ENCODE measurements at places on chromosomes 5 and 9. TPM values are rescaled to one million over a fixed set of nuclear protein-coding genes. Genes with fewer than 3 reads are reported as not detected.

Gene INSL4
- total RNA-seq: not detected

Gene SMIM33
- 0.13 TPM for total RNA-seq

Gene MAN2A1
- total RNA-seq: 69.9 TPM

Gene FKTN
- 21.4 TPM for total RNA-seq

Gene CARD9
- total RNA-seq: 7.0 TPM

Gene ANKRD20A1
- total RNA-seq: 4.2 TPM

Gene TNFSF15
- total RNA-seq: 2.3 TPM

Gene IRGM
- 0.44 TPM for total RNA-seq

Gene ABO
- total RNA-seq: 29.0 TPM

Gene CMYA5
- 6.1 TPM for total RNA-seq

Gene NEUROG1
- total RNA-seq: not detected

Gene LYSMD3
- total RNA-seq: 18.7 TPM

Gene ANKRD18B
- 0.72 TPM for total RNA-seq

Gene DDX4
- not detected for total RNA-seq

Gene ROPN1L
- 1.7 TPM for total RNA-seq

Gene PCDHGC5
- total RNA-seq: 1.4 TPM

Gene PCDHB10
- 2.3 TPM for total RNA-seq

Gene DMRTA1
- 2.3 TPM for total RNA-seq

Gene COL23A1
- total RNA-seq: 8.7 TPM

Gene PCDHGB7
- total RNA-seq: 15.1 TPM

Gene PCDHB9
- 2.4 TPM for total RNA-seq

Gene THG1L
- 11.7 TPM for total RNA-seq

Gene PCDHB5
- total RNA-seq: 7.5 TPM

Gene TBC1D13
- 29.0 TPM for total RNA-seq

Gene IL3
- not detected for total RNA-seq

Gene TAF11L5
- not detected for total RNA-seq

Gene SELENOP
- 305 TPM for total RNA-seq

Gene RXFP3
- total RNA-seq: not detected

Gene GPX8
- total RNA-seq: 29.7 TPM

Gene BAG1
- total RNA-seq: 134 TPM

Gene NREP
- 20.9 TPM for total RNA-seq

Gene NUTM2F
- not detected for total RNA-seq

Gene FOXD4L6
- not detected for total RNA-seq

Gene DCANP1
- total RNA-seq: not detected

Gene DOCK8
- total RNA-seq: 46.5 TPM

Gene PCDHB12
- total RNA-seq: 2.5 TPM

Gene SLC23A1
- 3.5 TPM for total RNA-seq

Gene ISL1
- total RNA-seq: not detected

Gene ACTBL2
- 0.13 TPM for total RNA-seq

Gene CNTNAP3
- 7.1 TPM for total RNA-seq

Gene KIF12
- total RNA-seq: 202 TPM

Gene PCA3
- total RNA-seq: not detected

Gene NR5A1
- not detected for total RNA-seq

Gene AHRR
- 1.7 TPM for total RNA-seq

Gene CCDC112
- total RNA-seq: 6.5 TPM

Gene LURAP1L
- total RNA-seq: 11.1 TPM

Gene IL13
- total RNA-seq: not detected

Gene TAF11L10
- total RNA-seq: not detected

Gene PAEP
- not detected for total RNA-seq
